ENCODE measurements at places on chromosomes 5 and 9.
A peak's percentile ranks its signal among the peaks of the same experiment; 100 is the strongest.

GRCh38 chr5:72179028-72179815 is 71.9 kb downstream of the MAP1B start:
- peak; percentile 15 for DNase-seq

GRCh38 chr5:78405829-78406750 is 45.7 kb downstream of the SCAMP1 start:
- no peak for DNase-seq

DNA sequence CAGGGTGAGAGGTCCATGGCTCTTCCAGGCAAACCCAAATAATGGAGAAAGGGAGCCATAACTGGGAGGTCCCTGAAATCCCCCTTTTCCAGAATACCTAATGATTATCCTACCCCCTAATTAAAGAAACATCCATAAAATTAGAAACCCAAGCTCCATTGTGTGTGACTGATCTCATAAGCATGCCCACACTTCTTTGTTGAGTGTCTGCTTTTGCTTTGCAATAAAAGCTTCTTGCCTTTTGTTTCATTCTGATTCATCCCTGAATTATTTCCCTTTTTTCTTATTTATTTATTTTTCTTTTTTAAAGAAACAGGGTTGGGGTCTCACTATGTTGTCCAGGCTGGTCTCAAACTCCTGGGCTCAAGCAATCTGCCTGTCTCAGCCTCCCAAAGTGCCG is 33.1 kb downstream of the BTF3 start:
- DNase-seq, result no peak

DNA sequence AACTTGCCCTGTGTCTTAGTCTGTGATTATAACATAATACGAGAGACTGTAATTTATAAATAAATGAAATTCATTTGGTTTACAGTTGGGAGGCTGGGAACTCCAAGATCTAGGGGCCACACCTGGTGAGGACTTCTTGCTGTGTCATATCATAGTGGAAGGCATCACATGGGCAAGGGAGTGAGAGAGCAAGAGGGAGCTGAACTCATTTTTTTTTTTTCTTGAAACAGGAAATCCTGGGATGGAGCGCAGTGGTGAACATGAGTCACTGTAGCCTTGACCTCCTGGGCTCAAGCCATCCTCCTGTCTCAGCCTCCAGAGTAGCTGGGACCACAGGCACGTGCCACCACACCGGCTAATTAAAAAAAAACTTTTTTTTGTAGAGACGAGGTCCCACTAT is 7.2 kb downstream of the MLANA start:
- no peak for DNase-seq

All from SJCRH30 (cell line).